ENCODE measurements at places on chromosomes 6 and 20. TPM values are rescaled to one million over a fixed set of nuclear protein-coding genes. Genes with fewer than 3 reads are reported as not detected.

The PDYN gene
- total RNA-seq = not detected

The NOP56 gene
- 243 TPM for total RNA-seq

The MEI4 gene
- total RNA-seq = under 0.01 TPM

The TAGAP gene
- total RNA-seq = not detected

The CEP162 gene
- total RNA-seq = 6.7 TPM

The KCNQ5 gene
- not detected for total RNA-seq

The SNAP25 gene
- total RNA-seq = not detected

The COL9A3 gene
- total RNA-seq = 0.19 TPM

The DSP gene
- total RNA-seq = under 0.01 TPM

The LY6G6C gene
- total RNA-seq = not detected

The C20orf144 gene
- total RNA-seq = 0.09 TPM

The OXT gene
- total RNA-seq = not detected

The BHLHE23 gene
- not detected for total RNA-seq

The PGC gene
- total RNA-seq = not detected

The UNC5CL gene
- not detected for total RNA-seq

The FIG4 gene
- 10.4 TPM for total RNA-seq

The DCBLD1 gene
- total RNA-seq = 37.7 TPM

The BNIP5 gene
- not detected for total RNA-seq

The GABBR1 gene
- total RNA-seq = 13.6 TPM

The CST1 gene
- 0.38 TPM for total RNA-seq

Measured in endothelial cell of coronary artery (primary cell).